ENCODE measurements at places on chromosomes 16 and 17.

GRCh38 chr16:66885491-66885890 lies 5.2 kb downstream of the PDP2 start:
- no peak for DNase-seq

GRCh38 chr16:3825103-3825502 lies 55.4 kb downstream of the CREBBP start:
- DNase-seq = no peak

DNA sequence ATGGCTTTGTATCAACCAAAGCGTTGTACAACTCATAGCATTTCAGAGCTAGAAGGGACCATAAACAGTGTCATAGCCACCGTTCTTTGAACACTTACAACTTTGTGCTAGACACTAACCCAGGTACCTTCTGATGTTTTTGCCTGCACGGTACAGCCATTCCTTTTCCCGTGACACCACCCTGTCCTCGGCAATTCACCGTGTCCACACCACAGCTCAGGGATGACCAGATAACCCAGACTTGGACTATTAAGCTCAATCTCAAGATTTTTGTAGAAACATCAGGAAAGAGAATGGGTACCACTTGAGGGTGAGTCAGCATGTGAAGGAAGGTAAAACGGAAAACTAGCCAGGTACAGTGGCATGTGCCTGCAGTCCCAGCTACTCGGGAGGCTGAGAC lies 9.8 kb upstream of the CBFB start:
- DNase-seq = no peak

- no peak for DNase-seq
Observed at GRCh38 chr17:5769593-5770354, 185.5 kb upstream of the NLRP1 start.

- DNase-seq = peak; percentile 89
Observed at GRCh38 chr17:17641621-17642409, 39.4 kb upstream of the RAI1 start.

- peak; percentile 83 for DNase-seq
Observed at GRCh38 chr17:57603978-57604377, 141.1 kb downstream of the CCDC182 start.

Measured in CD4-positive, alpha-beta T cell treated with Interleukin-17A for 4 hours (primary cell).